ENCODE measurements at places on chromosomes 1 and 21.

DNA sequence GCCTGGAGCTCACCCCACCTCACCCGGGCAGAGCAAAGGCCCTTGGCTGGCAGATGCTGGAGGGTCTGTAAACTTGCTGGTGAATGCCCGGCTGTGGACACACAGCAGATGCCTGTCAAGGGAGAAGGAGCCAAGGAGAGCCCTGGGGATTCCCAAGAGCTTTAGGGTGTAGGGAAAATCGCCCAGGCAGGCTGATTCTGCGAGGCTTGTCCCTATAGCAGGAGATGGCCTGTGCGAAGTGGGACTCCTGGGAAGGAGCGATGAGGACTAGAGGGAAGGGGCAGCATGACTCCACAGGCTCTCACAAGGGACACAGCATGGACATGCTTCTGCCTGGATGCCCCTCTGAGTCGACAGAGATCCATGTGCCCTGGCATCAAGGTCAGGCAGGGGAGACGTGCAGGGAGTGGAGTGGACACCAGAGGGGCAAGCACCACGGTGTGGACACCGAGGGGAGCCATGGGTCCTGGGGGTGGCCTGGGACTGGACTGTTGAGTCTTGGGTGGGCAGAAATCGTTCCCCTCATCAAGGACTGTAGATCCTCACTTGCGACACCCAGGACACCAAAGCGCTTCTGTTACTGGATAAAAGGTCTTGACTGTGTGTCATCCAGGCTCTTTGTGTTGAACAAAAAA lies 71.4 kb upstream of the ABCG1 start:
- DNase-seq = no peak

DNA sequence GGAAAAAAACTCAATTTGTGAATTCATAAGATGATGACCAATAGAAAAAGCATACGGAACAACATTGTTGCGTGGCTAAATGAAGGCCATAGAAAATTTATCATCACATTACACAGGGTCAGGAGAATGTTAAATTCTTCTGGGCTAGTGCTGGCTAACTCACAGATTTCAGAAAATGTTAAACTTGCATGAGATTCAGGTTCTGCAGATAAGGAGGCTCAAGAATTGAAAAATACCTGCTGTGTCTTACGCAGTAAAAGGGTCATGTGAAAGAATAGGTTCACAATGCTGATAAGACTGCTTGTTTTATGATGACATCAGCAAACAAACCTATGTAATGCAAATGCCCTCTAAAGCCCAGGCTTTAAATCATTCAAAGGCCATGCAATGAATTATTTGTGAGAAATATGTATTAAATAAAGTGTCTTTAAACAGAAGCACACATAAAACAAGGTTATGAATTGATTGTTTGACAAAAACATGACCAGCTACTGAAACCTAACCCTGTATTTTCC lies 378.8 kb downstream of the USP25 start:
- peak; percentile 78 for DNase-seq

DNA sequence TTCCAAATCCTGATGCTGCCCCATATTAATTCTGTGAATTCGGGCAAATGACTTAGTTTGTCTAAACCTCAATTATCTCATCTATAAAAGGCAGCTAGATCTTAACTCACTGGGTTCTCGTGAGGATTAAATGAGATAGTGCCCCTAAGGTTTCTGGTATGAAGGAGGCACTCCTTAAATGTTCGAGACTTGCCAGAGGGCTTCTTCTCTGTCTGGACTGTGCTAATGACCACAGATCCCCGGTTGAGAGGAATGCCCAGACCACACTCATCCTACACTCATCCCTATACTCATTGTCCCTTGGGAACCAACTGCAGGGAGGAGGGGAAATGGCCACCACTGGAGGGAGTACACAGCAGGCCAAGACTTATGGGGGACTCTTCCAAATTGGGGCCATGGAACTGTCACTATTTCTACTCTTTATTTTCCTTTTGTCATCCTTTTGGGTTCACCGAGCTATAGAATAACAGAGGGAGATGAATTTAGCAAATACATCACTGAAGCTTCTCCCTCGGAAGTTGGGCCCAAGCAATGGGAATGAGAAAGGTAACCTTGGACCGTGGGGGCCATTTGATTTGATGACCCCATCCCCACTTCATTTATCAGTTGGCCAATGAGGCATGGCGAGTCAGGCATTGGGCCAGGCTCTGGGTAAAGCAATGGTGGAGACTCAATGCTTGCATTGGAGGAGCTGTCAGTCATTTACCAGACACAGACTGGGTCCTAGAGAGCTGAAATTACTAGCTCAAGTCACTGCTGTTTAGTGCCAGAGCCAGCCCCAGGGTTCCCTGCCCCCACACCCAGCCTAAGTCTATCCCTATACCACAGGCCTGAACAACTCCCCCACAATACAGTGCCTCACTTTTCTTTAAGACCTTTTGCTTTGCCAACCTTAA lies 5.1 kb downstream of the ATF3 start:
- no peak for DNase-seq

DNA sequence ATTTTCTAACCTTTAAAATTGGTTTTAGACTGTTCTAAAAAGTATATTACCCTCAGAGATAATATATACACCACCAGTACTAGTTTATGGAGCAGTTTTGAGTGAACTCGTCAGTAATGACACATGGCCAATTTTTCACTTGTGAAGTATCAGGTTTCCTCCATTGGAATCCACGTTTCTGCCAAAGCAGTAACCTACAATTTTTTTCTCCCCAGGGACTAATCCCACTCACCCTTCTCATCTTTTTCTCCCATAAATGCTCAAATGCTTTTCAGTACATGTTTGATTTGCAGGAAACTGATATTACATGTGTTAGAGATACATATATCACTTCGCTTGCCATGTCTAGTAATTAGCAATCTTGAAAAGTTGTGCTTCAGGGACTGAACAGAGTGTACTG lies 94.1 kb downstream of the COL24A1 start:
- no peak for DNase-seq

GRCh38 chr21:18298228-18298627 lies 53.6 kb downstream of the CHODL start:
- no peak for DNase-seq

Data from amniotic epithelial cell (primary cell).